ENCODE measurements at places on chromosomes 4 and X. TPM values are rescaled to one million over a fixed set of nuclear protein-coding genes. Genes with fewer than 3 reads are reported as not detected.

The SLC6A14 gene
- under 0.01 TPM for total RNA-seq

DNA sequence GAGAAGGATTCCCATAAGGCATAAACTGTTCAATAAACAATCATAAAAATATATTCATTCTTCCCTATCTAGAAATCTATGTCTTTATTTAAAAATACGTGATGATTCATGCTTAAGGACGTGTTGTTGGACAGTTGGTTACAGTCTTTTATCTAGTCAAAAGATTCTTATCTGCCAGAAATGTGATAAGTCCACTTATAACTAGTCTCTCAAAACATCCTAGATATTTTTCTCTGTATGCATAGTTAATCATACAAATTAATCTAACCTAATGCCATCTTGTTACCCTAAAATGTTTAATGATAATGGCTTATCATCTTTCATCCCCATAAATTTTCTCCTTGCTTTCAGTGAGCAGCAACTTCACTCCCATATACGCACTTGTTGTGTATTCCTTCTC is 89.0 kb downstream of the SLC39A8 start:
- DNase-seq, result no peak

GRCh38 chr4:128288689-128289106 is 1.1 kb upstream of the PGRMC2 start:
- no peak for DNase-seq

- no peak for DNase-seq
Observed at GRCh38 chr4:53130896-53131561, 234.8 kb downstream of the SCFD2 start.

- peak; percentile 35 for DNase-seq
Observed at GRCh38 chrX:7927259-7928167, at the start of gene PNPLA4. Gene PNPLA4 (minus strand): TSS chrX:7927413. CDS start chrX:7926119, 1,294 bp downstream.

The HSFX4 gene
- total RNA-seq, result not detected

- no peak for DNase-seq
Observed at GRCh38 chr4:156948738-156949137, 22.9 kb downstream of the PDGFC start.

DNA sequence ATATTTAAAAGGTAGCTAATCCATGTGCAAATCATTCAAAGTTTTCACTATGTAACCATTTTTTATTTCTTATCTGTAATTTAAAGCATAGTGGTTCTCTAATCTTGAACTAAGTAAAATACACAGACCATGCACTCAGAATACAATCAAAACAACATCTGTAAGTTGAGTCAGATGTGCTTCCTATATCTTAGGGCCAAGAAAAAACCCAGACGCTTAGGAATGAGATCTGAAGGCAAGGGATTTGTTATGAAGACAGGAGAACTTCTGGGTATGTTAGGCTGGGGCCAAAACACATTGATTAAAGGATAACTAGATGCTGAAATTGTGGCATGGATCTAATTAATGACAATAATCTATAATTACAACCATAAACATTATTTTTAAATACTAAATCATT is 120.3 kb downstream of the PDE5A start:
- DNase-seq, result no peak

DNA sequence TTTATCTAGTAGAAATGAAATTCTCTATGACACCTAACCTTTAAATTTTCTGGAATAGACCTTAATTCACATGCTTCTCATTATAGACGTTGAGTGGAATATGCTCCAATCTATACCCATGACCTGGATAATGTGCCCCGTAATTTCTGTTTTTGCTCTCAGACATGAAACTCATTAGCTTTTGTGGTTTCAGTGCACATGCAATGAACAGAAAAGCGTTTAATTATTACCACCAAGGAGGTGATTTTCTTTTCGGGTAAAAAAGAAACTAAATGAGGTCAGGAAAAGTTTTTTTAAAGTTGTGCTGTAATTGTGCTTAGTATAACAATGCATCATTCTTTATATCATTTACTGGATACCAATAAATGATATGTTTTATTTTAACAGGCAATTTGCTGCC is 1703.9 kb upstream of the TENM3 start:
- DNase-seq, result no peak

The BST1 gene
- 13.0 TPM for total RNA-seq
